ENCODE measurements at places on chromosomes 6 and 20.

- no peak overlapping the region for H3K4me3 ChIP-seq
- H3K27me3 ChIP-seq, result no peaks in the 10 kb centered on the region
- H3K4me1 ChIP-seq, result peaks cover 7% of the 10 kb centered on the region
- no peaks in the 10 kb centered on the region for H3K36me3 ChIP-seq
- no peak overlapping the region for H3K27ac ChIP-seq
- DNase-seq, result no peak
Measured at GRCh38 chr6:153096792-153097191, 34.3 kb downstream of the RGS17 start.

GRCh38 chr20:58899512-58899911 lies 47.0 kb downstream of the GNAS start:
- no peak overlapping the region for H3K27ac ChIP-seq
- H3K4me3 ChIP-seq, result peak overlapping the region; percentile 22
- peaks cover 87% of the 10 kb centered on the region for H3K4me1 ChIP-seq
- DNase-seq, result no peak

DNA sequence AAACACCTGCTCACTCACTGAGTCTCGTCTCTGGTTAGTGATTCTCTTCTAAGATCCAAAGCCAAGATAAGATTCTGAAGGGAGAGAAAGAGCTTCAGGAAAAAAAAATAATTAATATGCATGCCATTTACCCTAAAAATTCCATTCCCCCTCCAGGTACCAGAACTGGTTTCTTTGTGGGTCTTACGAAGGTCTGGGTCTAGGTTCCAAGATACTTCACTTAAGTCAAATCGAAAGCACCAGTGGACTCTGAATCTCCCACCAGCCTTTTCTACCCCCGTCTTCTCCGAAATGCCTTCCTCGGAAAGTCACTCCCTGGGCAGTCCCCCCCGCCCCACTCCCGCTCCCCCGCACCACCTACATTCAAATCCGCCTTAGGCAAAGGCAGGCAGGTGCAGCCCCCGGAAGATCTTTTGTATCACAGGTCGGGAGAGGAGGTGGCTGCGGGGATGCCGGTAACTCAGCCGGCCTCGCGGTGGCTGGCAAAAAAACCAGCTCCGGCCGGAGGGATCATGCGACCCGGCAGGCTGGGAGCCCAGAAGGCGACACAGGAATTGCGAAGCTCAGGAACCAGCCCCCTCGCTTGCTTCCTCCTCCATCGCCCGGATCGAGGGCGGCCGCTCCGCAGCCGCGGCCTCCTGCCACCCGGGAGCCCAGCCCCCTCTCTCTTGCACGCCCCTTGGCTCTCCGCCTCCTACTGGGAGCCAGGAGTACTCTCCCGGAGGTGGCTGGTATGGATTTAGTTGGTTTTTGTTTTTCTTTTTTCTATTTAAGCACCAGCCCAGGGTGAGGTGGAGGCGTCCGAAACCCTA lies at the start of gene BCL2L1:
BCL2L1 (minus strand) TSS at position 612 of the 812 bp plus-strand sequence. CDS start 650 bp downstream, outside the sequence.
- H3K4me1 ChIP-seq, result peaks cover 53% of the 10 kb centered on the region
- DNase-seq, result peak; percentile 80
- peaks cover 26% of the 10 kb centered on the region for H3K36me3 ChIP-seq
- H3K27me3 ChIP-seq, result no peaks in the 10 kb centered on the region
- H3K27ac ChIP-seq, result peak within 1 kb of the TSS; percentile 99
- peak within 1 kb of the TSS; percentile 97 for H3K4me3 ChIP-seq

GRCh38 chr6:167336844-167337630 lies 12.2 kb downstream of the TTLL2 start:
- no peaks in the 10 kb centered on the region for H3K4me1 ChIP-seq
- H3K4me3 ChIP-seq, result no peak overlapping the region
- H3K27me3 ChIP-seq, result peaks cover 4% of the 10 kb centered on the region
- no peak for DNase-seq
- H3K36me3 ChIP-seq, result no peaks in the 10 kb centered on the region
- H3K27ac ChIP-seq, result no peak overlapping the region

DNA sequence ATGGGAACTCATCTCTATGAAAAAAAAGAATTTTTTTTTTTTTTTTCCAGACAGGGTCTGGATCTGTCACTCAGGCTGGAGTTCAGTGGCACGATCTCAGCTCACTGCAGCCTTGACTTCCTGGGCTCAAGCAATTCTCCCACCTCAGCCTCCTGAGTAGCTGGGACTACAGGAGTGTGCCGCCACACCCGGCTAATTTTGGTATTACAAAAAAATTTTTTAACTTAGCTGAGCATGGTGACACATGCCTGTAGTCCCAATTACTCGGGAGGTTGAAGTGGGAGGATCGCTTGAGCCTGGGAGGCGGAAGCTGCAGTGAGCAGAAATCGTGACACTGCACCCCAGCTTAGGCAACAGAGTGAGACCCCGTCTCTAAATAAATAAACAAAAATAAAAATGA lies 7.5 kb downstream of the DEF6 start:
- no peak overlapping the region for H3K27ac ChIP-seq
- no peak overlapping the region for H3K4me3 ChIP-seq
- H3K4me1 ChIP-seq, result peaks cover 17% of the 10 kb centered on the region
- no peaks in the 10 kb centered on the region for H3K36me3 ChIP-seq
- H3K27me3 ChIP-seq, result no peaks in the 10 kb centered on the region

DNA sequence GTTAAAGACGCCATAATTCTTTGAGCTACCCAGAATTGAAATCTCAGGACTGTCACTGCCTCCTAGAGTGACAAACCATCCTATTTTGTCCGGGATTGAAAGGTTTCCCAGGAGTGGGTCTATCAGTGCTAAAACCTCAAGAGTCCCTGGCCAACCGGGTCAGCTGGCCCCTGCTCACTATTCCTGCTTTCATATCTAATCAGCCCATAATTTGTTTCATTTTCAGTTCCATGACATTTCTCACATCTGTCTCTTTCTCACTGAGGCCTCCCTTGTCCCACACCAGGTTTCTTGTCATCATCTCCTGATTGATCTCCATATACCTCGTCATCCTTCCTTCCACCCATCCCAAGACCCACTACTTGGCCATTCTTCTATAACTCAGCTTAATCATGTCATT lies 98.2 kb downstream of the SLC35B3 start:
- no peaks in the 10 kb centered on the region for H3K36me3 ChIP-seq
- DNase-seq, result no peak

DNA sequence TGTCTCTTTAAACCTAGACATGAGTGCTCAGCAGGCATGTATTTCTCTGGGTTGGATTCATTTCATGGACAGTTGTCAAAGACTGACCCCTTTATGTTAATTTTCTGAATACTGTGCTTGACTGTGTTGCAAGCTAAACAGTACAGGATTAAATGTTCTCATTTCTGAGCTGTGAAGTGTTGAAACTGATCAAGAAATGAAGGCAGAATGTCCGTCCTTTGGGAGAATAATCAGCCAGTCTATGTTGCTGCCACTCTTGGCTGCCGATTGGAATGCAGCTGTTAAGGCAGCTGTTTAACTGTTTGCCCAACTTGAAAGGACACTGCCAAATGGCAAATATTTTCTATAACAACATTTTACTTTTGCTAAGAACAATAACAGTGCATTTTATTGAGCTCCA lies 87.3 kb downstream of the CEP57L1 start:
- no peak overlapping the region for H3K4me3 ChIP-seq
- H3K27ac ChIP-seq, result no peak overlapping the region
- DNase-seq, result no peak
- no peaks in the 10 kb centered on the region for H3K36me3 ChIP-seq
- H3K4me1 ChIP-seq, result no peaks in the 10 kb centered on the region

DNA sequence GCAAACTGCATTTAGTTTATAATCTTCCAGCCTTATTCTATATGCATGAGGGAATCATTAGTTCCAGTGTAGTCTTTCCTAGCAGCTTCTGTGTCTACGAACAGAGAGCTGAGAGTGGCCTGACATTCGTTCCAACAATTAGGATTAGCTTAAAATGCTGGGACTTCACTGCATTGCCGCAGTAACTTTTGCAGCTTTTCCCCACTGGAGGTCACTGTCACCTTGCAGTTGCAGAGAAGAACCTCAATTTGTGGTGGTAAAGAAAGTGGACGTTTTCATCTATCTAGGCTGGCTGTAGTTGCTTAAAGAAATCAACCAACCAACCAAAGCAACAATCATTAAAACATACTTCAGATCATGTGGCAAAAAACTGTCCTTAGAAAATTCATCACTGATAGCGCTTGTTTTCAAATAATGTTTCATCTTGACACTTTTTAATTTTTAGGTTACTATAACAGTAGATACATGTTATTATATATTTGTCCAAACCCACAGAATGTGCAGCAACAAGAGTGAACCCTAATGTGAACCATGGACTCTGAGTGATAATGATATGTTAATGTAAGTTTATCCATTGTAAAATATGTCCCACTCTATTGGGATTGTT lies 12.2 kb downstream of the MYLK4 start:
- no peaks in the 10 kb centered on the region for H3K36me3 ChIP-seq
- H3K4me3 ChIP-seq, result no peak overlapping the region
- DNase-seq, result peak; percentile 57

DNA sequence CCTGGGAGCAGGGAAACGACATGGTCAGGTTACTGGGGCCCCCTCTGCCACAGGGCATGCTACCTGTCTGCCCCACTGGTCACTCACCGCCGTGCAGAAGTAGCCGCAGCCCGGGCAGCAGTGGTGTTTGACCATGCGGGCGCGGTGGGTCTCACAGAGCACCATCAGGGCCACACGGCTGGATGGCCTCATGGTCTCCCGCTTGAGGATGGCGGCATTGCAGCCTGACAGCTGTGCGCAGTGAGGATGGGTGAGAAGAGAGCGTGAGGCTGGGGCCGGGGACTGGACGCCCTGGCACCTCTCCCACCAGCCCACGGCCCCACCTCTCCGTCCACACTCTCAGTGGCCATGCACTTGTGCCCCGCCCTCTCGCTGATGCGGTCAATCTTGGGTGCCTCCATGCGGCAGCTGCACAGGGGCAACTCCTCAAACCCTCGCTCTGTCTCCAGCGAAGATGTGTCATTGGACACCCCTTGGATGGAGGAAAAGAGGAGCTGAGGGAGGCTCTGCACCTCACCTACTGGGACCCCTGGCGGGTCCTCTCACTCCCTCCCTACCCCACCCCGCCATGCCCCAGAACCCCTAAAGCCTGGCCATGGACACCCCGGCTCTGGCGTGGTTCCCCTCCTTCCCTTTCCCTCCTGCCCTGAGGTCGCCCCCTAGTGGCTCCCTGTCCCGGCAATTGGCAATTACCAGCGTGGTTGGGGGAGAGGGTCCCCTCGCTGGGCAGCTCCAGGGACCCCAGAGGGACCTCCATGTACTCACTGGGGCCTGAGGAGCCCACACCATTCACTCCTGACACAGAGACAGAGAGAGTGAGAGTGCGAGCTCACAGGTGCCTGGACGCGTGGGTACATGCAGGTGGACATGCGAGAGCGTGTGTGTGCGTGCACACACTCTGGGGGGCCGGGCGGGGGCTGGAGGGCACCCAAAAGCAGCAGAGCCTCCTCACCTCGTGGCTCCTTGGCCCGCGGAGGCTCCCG lies 8.9 kb downstream of the EHMT2 start:
- H3K4me1 ChIP-seq, result peaks cover 6% of the 10 kb centered on the region
- H3K36me3 ChIP-seq, result peaks cover 33% of the 10 kb centered on the region
- H3K4me3 ChIP-seq, result no peak overlapping the region
- H3K27ac ChIP-seq, result peak overlapping the region; percentile 87
- H3K27me3 ChIP-seq, result no peaks in the 10 kb centered on the region

DNA sequence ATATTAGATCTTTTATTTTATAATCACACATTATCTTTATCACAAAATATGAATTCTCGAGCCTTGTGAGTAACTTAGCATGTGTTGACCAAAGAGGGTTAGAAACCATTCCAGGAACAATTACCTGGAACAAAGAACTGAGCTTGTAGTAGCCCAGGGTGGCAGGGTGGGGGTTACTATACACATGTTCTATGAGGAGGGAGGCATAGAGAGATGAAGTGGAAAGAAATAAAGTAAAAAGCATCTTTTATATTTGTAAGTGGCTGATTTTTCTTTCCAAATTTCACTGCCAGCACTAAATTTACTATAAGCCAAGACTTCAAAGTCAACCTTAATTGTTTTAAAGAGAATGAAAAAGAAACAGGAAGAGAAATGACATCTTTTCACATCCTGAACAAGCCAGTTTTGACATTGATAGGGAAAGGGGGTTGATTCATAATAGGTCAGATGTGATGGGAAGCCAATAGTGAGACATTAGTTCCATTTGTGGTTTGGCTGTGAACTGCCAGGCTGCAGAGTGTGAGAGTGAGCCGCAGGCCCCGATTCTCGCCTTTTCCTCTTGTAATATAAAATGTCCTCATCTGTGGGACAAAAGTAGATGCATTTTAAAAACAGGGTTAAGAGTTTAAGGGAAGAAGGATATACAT lies 52.7 kb upstream of the MYB start:
- no peak overlapping the region for H3K4me3 ChIP-seq
- H3K4me1 ChIP-seq, result no peaks in the 10 kb centered on the region
- peaks cover 2% of the 10 kb centered on the region for H3K27me3 ChIP-seq
- DNase-seq, result no peak

- H3K4me3 ChIP-seq, result no peak overlapping the region
- no peak overlapping the region for H3K27ac ChIP-seq
- peaks cover 37% of the 10 kb centered on the region for H3K27me3 ChIP-seq
Measured at GRCh38 chr6:170063431-170063830, 227.4 kb downstream of the DLL1 start.

GRCh38 chr20:45427236-45428149 lies 11.6 kb downstream of the PIGT start:
- H3K36me3 ChIP-seq, result no peaks in the 10 kb centered on the region
- H3K4me1 ChIP-seq, result peaks cover 5% of the 10 kb centered on the region
- H3K27me3 ChIP-seq, result no peaks in the 10 kb centered on the region
- H3K4me3 ChIP-seq, result no peak overlapping the region
- no peak for DNase-seq
- H3K27ac ChIP-seq, result no peak overlapping the region

DNA sequence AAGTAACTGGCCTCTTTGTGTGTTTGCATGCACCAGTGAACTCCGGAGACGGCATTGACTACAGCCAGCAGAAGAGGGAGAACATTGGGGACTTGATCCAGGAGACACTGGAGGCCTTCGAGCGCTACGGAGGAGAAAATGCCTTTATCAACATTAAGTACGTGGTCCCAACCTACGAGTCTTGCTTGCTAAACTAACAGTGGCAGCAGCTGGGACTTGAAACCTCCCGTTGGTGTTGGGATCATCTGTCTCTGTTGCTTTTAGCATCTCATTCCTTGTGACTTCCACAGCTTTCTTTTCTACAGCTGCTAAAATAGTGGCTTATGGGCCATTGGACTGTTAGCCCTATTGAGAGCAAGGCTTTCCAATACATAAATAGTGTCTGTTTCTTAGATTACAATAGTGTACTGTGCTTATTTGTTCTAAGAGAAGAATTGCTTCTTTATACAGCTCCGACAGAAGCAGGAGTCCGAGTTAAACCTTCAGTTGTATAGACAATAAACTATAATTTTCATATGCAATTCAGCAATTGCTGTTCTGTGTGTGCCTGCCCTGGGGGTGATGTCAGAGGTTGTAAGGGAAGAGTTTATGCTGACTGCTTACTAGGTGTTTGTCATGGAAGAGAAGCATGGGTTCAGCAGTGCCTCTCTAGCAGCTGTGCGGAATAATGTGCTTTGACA lies 99.6 kb upstream of the QKI start:
- H3K27me3 ChIP-seq, result no peaks in the 10 kb centered on the region
- H3K27ac ChIP-seq, result peak overlapping the region; percentile 48
- peaks cover 57% of the 10 kb centered on the region for H3K4me1 ChIP-seq
- H3K4me3 ChIP-seq, result peak overlapping the region; percentile 58

GRCh38 chr6:37109714-37110499 lies 60.0 kb upstream of the PIM1 start:
- H3K4me1 ChIP-seq, result peaks cover 9% of the 10 kb centered on the region
- DNase-seq, result no peak
- H3K27me3 ChIP-seq, result no peaks in the 10 kb centered on the region
- no peaks in the 10 kb centered on the region for H3K36me3 ChIP-seq
- no peak overlapping the region for H3K27ac ChIP-seq

Measured in neural crest cell (in vitro differentiated cells).